ENCODE measurements at places on chromosomes 1 and 21.

DNA sequence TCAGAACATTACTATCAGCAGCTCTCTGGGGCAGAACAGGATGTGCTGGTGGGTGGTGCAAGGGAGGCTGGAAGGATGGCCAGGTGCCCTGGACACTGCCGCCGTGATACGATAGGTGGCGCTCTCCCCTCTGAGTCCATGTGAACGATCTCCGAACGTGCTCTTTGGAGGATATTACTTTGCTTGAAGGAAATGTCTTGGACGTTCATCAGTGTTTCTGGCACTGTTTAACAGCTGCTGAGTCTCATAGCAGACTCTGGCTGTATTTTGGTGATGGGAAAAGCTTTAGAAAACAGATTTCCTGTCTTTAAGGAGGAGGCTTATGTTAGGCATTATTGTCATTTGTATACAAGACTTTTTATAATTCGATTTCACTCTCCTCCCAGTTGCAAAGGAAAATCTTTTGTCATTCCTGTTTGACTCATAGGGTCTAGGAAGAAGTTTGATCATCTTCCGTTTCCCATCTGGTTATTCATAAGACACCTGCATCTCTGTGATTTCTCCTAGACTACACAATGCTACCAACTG is 386.2 kb upstream of the ADGRL2 start:
- DNase-seq: no peak

DNA sequence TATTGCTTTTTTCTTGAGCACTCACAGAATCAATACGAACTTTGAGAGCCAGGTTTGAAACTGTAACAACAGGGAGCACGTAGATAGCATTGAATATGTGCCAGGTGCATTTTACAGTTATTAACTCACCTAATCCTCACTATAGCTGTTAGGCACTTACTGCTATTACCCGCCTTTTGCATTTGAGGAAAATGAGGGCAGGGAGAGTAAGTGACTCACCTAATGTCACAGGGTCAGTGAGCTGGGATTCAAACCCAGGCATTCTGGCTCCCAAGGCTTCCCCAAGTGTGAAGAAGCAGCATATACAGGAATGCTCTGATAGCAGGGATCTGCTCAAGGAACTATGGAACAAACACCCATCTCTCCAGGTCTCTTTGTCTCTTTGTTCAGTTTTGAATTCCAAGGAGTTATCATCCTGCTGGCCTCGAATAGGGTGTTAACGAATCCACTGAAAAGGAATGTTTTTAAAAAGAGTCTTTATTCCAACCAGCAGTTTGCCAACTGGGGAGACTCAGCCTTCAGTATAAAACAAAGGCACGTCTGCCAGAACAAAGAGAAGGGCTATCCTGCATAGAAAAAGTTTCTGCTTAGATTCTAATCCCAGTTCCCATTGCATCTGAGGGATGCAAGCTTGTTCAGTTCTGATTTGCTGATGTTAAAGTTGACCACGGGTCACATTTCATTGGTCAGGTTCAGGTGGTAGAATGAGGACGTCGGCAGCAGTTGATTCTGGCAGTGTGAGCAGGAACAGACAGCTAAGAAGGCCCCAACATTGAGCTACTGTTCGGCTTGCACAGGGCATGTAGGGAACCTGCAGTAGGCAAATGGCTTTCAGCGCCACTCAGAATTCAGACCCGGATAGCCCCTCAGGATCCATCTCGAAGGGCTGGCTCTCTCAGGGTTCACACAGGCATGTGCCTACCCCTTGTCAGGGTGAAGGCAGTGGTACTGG is 22.1 kb downstream of the TRIM67 start:
- DNase-seq: no peak

DNA sequence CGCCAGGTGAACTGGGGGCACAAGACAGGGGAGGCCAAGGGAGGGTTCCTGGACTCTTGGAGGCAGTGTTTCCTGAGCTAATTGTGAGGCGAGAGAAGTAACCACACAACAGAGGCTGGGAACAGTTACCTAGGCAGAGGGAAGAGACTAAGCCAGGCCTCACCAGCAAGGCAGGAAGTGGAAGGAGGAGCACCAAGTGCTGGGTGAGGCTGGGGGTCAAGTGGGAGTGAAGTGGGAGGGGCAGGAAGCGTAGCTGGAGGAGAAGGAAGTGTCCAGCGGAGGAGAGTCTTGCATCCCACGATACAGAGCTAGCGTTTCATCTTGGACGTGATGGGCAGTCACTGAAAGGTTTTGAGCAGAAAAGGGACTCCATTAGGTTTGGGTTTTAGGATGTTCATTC is 48.3 kb upstream of the CAPZB start:
- no peak for DNase-seq

GRCh38 chr1:189149547-189150375 is 1327.9 kb downstream of the BRINP3 start:
- DNase-seq: no peak

GRCh38 chr1:164644774-164645644 is 86.0 kb downstream of the PBX1 start:
- DNase-seq: no peak

DNA sequence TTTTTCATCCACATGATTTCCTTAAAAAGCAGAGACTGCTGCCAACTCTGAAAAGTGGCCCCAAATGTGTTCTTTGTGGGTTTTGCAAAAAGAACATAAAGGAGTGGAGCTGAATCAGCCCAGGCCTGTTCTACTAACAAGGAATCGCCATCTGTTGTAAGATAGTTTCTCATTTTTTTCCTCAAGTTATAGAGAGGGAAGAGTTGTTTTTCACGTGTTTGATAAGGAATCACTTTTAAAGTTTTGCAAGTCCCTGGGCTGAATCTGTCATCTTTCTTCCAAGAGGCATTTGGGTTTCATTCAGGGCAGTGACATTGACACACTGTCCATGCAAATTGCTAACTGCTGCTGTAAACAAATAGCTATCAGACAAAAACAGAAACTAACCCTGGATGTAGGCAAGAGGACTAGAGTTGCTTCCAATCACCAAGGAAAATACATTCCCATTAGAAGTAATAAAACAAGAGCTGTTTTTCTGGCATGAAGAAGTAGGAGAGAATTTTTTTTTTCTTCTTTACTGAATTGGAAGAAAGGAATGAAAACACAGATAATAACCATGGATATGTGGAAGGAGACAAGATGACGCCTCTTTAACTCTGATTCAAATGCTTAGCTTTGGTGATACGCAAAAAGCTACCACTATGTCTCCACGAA is 58.8 kb upstream of the TBX15 start:
- no peak for DNase-seq

- DNase-seq: no peak
These were observed 13.2 kb downstream of the IFNLR1 start for GRCh38 chr1:24173638-24174575.

DNA sequence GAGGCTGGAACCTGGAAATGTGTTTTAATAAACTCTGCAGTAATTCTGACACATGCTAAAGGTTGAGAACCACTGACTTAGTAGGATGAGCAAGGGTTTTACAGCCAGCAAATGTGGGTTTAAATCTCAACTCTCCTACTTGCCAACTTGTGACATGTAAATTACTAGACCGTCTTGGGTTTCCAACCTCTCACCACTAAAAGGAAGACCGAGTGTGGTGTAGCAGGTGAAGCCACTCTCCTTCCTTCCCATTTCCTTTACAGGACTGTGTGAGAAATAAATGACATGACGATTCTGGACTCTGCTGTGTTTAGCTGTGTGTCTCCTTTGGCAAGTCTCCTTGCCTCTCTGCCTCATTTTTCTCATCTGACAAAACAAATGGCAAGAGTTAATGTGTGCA is 49.5 kb upstream of the DNAJC6 start:
- no peak for DNase-seq

DNA sequence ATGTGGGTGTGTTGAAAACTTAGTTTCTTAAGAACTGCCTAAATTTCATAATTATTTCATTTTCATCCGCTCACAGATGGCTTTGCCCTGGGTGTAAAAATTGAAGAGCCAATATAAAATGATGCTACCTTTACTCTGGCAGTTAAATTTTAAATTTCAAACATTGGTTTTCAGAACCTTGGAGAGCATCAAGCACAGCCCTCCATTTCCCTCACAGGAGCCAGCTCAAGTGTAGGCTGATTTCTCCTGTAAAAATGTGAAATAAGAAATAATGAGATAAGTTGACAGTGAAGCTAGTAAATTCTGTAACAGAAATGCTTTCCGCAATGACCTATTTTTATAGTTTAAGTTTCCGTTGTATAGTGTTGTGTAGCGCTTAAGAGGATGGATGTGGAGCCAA is 53.9 kb upstream of the AKT3 start:
- DNase-seq: no peak

- no peak for DNase-seq
These were observed 70.2 kb downstream of the SH3GLB1 start for GRCh38 chr1:86774305-86775295.

GRCh38 chr1:24714859-24715520 is 30.3 kb upstream of the CLIC4 start:
- DNase-seq: no peak

- DNase-seq: no peak
These were observed at the start of gene ELF3 for GRCh38 chr1:202010180-202011015. Gene ELF3 (plus strand): TSS chr1:202010587. CDS start chr1:202011137, 550 bp downstream.

DNA sequence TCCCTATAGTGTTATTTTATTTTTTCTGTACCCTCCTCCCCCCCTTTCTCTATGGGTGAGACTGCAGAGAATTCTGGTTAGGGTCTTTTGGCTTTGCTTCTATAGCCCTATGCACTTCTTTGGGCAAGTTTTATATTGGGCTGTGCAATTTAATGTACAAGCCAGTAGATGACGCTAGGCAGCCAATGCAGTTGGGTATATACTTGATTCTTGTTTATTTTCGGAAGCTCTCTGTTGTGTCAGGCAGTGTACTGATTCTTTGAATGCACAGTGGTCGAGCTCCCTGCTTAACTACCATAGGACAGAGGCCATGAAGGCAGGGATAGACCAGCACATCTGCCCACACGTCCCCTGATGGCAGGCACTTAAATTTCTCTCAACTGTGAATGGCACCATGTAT is 34.1 kb upstream of the GPR52 start:
- DNase-seq: no peak

DNA sequence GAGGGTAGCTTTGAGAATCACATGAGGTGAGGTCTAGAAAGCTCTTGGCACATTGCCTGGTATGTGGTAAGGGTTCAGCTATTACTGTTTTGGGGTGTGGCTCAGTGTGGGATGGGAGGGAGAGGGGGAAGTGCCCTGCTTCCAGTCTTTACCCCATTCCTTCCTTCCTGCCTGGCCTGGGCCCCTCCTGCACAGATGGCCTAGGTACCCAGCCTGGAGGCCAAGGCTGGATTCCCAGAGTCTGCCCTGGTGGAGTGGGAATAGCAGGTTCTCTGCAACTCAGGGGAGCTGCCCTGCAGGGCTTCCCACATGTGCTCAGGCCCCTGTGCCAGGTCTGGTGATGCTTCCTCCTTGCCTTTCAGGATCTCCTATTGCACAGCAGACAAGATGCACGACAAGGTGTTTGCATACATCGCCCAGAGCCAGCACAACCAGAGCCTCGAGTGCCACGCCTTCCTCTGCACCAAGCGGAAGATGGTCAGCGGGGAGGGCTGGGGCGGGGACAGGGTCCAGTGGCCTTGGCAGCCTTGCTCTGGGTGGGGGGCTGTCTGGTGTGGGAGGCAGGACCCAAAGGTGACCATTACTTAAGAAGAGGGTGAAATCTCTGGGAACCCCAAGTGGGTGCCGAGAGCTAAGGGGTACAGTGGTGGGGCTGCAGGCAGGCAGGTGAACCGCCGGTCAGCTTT is 13.5 kb downstream of the LDLRAP1 start:
- DNase-seq: no peak

DNA sequence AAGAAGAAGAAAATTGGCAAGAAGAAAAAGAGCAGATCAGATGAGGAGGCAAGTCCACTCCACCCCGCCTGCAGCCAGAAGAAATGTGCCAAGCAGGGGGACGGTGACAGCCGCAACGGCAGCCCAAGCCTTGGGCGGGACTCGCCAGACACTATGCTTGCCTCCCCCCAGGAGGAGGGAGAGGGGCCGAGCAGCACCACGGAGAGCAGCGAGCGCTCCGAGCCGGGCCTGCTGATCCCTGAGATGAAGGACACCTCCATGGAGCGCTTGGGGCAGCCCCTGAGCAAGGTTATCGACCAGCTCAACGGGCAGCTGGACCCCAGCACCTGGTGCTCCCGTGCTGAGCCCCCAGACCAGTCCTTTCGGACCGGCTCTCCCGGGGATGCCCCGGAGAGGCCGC is 9.0 kb upstream of the SLC25A34 start:
- DNase-seq: no peak

DNA sequence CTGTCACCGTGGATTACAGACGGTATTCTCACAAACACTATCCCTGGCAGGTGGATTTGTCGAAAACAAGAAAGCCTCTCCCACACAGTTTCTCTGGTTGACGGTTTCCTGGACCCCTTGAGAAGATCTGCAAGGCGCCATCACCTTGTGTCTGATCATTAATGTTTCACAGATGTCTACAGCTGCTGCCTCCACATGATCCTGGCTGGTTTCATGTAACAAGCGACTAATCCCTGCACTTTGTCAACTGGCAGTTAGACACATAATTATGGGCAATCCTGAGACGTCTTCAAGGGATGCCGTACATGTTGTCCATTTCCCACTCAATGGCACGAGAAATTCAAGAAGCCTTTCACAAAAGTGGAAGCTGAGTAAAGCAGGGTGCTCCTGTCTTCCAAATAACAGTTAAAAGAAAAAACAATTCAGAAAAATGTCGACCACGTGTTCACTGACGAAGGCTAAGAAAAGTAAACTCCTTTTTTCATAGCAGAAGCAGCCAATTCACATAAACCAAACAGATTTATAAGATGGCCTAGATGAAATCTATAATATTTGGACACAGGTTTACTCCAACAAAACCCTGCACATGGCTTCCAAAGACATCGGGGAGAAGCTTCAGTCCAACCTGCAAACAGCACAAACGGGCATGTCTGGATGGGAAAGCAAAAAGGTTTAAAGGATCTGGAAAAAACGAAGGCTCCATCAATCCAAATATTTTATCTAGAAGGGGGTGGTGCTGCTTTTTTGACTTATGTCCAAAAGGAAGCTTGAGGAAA is 52.2 kb downstream of the CAPZB start:
- DNase-seq: no peak

GRCh38 chr1:204438628-204439027 is 27.0 kb upstream of the PPP1R15B start:
- DNase-seq: no peak

DNA sequence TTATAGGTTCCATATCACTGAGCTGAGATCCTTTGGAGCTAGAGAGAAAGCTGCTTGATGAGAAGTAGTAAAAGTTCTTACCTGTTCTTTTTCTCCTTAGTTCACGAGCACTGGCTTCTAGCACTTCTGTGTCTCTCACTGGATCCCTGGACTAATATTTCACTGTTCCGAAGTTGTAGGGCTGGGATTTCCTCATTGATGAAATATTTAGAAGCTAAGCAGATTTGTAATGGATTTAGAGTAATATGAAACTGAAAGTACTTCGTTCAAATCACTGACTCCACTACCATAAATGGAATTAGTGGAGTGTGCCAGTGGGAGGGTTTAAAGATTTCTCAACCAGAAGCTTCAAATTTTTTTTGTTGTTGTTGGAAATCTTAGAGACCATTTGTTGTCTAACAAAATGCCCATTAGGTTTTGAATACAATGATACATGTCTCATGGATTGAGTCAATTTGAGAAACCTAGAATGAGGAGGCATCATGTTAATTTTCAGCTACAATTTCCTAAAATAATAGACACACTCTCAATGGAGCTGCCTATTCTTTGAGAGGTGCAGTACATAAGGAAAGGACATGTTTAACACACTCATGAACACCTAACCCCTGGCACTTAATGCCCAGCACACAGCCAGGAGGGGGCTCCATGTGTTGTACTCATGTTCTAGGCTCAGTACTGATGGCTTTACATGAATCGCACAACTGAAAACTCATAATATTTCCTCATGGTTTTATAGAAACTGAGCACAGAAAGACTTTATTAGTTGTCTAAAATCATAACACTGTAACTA is at the start of gene GBP1:
Gene GBP1 (minus strand): TSS at position 130 of the 790 bp plus-strand sequence. CDS start 1,974 bp downstream, outside the sequence.
- DNase-seq: no peak
